ENCODE measurements at places on chromosomes 16 and 17. TPM values are rescaled to one million over a fixed set of nuclear protein-coding genes. Genes with fewer than 3 reads are reported as not detected.

- no peak for DNase-seq
Measured at GRCh38 chr17:74442670-74443515, 11.0 kb downstream of the GPRC5C start.

EXOSC6 gene
- 22.2 TPM for total RNA-seq

DNA sequence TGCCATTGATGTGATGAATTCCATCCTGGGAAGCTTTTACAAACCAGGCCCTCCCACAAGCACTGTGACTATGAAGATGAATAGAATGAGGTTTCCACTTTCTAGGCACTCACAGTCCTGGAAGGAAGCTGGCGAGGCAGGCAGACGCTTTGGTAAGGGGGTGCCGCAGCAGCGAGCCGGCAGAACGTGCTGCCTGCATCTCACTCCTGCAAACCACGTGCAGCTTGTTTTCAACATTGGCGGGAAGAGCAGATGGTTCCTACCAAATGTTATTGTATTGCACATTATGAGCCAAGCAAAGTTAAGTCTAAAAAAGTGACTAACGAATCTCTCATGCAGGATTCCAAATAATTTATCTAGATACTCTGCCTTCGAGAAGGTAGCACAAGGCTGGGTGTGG, 3.7 kb upstream of the DNAI2 start:
- DNase-seq = no peak

- DNase-seq = no peak
Measured at GRCh38 chr16:81449899-81450608, 5.4 kb downstream of the CMIP start.

GRCh38 chr17:83103200-83103942, 24.0 kb downstream of the METRNL start:
- no peak for DNase-seq

GRCh38 chr16:84941921-84942320, 69.4 kb downstream of the ZDHHC7 start:
- DNase-seq = peak; percentile 84

- DNase-seq = no peak
Measured at GRCh38 chr17:70370816-70371215, 201.5 kb downstream of the KCNJ2 start.

ASPHD1 gene
- total RNA-seq = 6.9 TPM

GRCh38 chr17:69592692-69593350, 178.3 kb downstream of the MAP2K6 start:
- peak; percentile 89 for DNase-seq

TP53TG3F gene
- not detected for total RNA-seq

DNA sequence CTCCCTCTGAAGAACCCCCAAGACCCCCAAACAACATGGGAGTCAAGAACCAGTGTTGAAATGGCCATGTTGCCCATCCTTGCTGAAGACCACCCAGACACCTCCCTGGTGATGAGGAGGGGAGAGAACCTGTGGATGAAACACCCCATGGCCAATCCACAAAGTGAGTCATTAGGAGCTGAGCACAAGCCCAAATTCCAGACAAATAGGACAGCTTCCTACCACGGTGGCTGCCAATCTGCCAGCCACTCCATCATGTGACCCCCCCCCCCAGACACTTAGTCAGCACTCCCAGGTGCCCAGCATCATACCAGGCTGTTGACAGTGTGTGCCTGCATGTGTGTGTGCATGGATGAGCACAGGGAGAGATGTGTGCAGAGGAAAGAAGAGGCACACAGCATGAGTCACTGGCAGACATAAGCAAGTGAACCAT, 26.4 kb upstream of the RPL38 start:
- peak; percentile 47 for DNase-seq

SLC4A1 gene
- not detected for total RNA-seq

DNA sequence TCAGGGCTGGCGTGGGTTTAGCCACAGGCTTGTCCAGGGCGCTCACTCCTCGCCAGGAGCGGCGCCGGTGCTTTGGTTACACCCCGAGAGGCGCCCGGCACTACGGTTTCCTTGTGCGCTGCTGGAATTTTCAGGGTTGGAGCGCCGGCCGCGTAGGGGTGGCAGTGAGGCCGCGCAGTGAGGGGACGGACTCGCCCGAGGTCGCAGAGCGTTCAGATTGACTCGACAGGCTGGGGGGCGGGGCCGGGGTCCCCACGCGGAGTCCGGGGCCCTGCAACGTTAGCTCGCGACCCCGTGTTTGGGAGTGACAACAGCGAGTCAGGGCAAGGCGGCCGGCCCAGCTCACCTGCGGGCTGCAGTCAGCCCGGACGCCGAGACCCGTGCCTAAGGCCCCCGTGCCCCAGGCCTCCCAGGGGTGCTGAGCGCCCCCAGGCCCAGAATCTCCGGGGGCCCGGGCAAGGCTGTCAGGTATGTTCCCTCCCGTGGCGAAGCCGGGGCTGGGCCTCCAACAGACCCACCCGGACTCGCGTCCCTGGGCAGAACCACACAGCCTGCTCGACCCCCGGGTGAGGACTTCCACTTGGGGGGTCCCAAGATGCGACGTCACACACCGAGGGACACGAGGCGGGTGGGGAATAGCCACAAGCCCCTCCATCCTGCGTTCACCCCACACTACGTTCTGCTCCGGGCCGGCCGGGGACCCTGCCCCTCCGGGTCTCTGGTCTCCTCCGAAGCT, 1.3 kb upstream of the ACTG1 start:
- DNase-seq = peak; percentile 67

GRCh38 chr16:88744577-88745521, 38.5 kb downstream of the CTU2 start:
- DNase-seq = no peak

ST6GALNAC1 gene
- not detected for total RNA-seq

- no peak for DNase-seq
Measured at GRCh38 chr16:50472472-50472871, 75.7 kb upstream of the NKD1 start.

HOXB4 gene
- not detected for total RNA-seq

GRCh38 chr16:86133847-86134375, 234.9 kb downstream of the IRF8 start:
- DNase-seq = no peak

PCYT2 gene
- total RNA-seq = 43.5 TPM

PDILT gene
- total RNA-seq = not detected

DNA sequence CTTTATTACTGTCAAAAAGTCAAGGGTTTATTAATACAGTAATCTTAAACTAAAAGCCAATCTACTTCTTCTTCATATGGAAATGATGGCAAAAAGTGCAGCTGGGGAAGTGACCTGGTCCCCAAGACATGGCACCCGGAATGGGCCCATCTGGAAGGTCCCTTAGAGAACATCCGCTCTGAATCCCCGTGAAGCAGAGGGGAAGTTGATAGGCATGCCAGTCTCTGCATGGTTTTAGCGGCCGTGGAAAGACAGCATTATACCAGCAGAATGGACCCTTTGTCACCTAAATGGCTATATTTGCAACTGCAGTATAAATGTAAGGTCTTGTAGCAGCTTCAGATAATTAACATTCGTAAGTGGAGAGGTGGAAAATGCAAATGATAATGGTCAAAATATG, 32.4 kb downstream of the COTL1 start:
- DNase-seq = no peak
